ENCODE measurements at places on chromosomes 5 and 9.

- no peak for ATAC-seq
Measured at GRCh38 chr9:106820866-106821265, 42.1 kb upstream of the ZNF462 start.

- ATAC-seq: no peak
Measured at GRCh38 chr5:101677961-101678360, 618.1 kb downstream of the SLCO4C1 start.

DNA sequence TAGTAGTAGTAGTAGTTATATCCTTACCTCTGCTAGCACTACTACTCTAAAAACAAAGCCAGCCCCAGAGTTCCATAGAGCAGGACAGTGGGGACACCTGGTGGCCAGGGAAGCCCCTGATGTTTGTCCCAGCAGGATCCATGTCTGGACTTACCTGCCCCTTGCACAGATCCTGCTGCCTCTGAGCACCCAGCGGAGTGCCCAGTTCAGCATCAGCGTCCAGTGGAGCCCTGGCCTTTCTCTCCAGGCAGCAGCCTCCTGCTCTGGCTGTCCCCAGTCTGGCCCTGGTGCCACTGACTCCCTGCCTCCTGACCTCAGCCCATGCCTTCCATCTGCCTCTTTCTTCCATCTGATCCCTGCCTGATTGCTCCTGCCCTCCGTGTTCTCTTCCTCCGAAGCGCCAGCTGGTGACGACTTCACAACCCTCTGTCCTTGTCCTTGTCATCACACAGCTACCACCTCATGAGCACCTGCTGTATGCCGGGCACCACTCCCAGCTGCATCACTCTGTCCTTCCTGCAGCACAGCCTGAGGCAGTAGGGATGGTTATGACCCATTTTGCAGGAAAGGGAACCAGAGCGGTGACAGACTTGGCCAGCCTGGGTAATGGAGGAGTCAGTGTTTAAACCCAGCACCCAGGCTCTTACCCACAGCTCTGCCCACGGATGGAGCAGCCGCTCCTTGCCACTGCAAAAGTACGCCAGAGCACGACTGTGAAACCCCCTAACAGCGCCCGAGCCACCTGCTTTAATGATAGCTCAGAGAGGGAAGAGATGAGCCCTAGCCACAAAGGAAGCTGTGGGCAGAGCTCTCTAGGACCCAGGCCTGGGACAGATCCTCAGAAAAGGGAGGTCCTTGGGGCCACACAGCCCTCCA is 11.5 kb downstream of the SARDH start:
- peak; percentile 59 for ATAC-seq

- no peak for ATAC-seq
Measured at GRCh38 chr9:81894891-81895290, 33.3 kb upstream of the SPATA31D4 start.

- no peak for ATAC-seq
Measured at GRCh38 chr9:122015170-122015821, 77.8 kb downstream of the TTLL11 start.

DNA sequence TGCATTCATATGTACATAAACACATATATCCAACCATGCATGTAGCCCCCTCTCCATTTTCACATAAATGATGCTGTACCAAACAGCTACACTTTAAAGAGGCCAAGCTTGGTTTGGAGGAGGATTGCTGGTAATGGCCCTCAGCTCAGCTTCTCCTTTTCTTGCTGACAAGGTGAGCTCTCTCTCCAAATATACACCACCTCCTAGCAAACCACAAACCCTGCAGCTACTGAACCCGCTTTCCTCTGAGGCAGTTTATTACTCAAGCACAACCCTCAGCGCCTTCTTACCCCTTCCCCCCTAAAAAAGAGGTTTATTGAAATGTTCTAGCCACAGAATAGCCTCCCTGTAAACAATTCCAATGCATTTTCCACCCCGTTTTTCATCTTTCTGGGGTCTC is 54.0 kb downstream of the ALG2 start:
- no peak for ATAC-seq

DNA sequence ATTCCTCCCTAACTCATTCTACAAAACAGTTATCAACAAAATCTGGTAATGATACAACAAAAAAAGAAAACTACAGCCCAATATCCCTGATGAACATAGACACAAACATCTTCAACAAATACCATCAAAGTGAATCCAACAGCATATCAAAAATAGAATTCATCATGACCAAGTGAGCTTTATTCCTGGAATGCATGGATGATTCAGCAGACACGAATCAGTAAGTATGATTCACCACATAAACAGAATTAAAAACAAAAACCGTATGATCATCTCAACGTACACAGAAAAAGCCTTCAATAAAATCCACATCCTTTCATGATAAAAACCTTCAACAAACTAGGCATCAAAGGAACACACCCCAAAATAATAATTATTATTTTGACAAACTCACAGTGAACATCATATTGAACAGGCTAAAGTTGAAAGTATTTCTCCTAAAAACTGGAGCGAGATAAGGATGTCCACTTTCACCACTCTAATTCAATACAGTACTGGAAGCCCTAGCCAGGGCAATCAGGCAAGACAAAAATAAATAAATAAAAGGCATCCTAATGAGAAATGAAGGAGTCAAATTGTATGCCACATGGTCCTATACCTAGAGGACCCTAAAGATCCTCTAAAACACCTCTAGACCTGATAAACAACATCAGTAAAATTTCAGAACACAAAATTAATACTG is 305.1 kb upstream of the RGMB start:
- no peak for ATAC-seq

DNA sequence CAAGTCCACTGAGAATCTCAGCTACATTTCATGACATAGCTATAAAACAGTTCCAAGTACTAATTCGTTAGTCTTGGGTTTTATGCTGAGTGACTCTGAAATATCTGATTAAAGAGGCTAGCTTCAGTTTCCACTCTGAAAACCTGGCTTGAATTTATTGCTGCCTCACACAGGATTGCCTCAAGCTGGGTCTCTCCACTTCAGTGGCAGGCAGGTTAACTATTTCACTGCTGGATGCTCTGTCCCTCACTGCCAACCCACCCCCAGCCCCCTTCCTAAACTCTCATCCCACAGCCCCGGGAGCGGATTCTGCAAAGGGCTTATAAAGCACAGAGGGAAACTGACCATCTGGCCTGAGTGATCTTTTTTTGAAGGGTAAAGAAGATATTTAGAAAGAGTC is 318.3 kb downstream of the MLLT3 start:
- ATAC-seq: no peak

GRCh38 chr9:34332076-34332964 is 3.0 kb downstream of the NUDT2 start:
- no peak for ATAC-seq

DNA sequence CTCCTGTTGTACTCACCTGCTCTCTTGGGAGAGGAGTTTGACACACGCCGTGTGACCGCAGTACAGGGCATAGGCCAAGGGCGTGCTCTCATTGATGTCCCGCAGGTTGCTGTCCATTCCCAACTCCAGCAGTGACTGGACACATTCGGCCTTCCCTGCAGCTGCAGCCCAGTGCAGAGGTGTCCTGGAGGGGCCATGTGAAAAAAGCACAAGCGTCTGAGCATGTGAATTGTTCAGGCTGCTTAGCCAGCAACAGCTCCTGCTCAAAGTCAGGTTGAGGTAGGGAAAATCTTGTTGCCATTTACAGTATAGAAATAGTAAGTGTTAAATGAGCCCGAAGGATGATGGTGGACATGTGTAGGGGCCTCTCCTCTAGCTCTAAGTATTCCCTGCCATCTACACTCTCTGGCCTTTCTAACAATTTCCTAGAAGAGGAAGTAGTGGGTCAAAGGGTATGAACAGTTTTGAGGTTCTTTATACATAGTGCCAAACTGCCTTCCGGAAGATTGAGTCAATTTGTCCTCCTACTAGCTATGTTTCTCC is 116.5 kb downstream of the ANKRD55 start:
- no peak for ATAC-seq

- ATAC-seq: no peak
Measured at GRCh38 chr9:129221979-129222635, 44.0 kb upstream of the IER5L start.

GRCh38 chr9:12658531-12659209 is 34.5 kb upstream of the TYRP1 start:
- ATAC-seq: no peak

- ATAC-seq: peak; percentile 78
Measured at GRCh38 chr5:79621056-79621455, 8.8 kb downstream of the TENT2 start.

DNA sequence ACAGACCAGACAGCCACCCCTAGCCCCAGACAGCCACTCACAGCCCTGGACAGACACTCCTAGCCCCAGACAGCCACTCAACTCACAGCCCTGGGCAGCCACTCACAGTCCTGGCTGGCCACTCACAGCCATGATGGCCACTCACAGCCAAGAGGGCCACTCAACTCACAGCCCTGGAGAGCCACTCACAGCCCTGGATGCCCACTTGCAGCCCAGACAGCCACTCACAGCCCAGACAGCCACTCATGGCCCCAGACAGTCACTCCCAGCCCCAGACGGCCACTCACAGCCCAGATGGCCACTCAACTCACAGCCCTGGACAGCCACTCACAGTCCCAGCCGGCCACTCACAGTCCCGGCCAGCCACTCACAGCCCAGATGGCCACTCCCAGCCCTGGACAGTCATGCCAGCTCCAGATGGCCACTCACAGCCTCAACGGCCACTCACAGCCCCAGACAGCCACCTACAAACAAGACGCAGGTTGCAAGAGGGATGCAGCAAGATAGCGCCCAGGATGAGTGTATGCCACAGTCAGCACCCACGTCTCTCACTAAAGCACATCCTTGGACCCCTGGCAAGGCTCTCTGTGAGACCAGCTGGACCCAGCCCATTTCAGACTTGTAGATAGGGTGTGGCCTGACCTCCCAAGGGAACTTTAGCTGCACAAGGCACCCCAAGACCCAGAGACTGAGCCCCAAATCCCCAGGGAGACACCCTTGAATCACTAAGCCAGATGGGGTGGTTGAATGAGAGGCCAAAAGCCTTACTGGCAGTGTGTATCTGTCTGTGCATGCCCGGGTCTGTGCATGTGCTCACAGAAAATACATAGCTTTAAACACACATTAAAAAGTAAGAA is 22.4 kb downstream of the ZDHHC11B start:
- ATAC-seq: no peak

- no peak for ATAC-seq
Measured at GRCh38 chr5:68196876-68197275, 18.7 kb upstream of the PIK3R1 start.

- no peak for ATAC-seq
Measured at GRCh38 chr5:97043511-97043910, 98.9 kb downstream of the LIX1 start.

DNA sequence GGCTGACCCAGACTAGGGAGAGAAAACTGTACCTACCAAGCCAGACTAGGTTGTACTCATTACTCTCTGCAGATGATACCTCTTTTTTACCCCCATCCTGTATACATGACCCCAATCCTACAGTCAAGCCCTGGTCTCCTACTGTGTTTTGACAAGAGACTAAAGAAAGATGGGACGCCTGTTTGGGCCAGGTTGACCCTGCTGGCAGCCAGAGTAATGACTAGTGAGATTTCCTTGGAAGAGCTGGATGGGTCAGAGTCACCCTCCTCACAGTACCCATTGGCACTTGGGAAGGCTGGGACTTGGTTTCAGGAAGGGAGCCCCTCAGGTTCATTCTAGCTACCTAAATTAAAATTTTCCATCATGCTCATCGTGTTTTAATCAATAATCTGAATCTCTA is 89.7 kb upstream of the NR4A3 start:
- ATAC-seq: no peak

GRCh38 chr9:94301583-94301982 is 26.9 kb downstream of the NUTM2F start:
- ATAC-seq: no peak

GRCh38 chr5:154779105-154779504 is 23.9 kb downstream of the LARP1 start:
- no peak for ATAC-seq

DNA sequence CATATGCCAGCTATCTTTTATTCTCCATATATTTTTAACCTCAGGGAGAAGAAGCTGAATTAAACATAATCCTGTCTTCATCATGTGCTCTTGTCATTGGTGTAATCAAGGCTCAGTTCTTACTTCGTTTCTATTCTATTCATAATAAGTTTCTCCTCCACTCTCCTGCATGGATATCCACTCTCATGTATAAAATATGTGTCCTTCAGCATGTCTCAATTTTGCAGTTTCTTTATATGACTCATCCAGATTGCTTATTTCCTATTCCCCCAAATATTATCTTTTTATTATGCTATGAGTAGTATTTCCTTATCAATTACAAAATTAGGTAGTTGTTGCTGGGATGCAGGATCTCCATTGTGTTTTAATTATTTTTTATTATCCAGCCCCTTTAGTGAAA is 643.7 kb upstream of the ACO1 start:
- ATAC-seq: no peak

DNA sequence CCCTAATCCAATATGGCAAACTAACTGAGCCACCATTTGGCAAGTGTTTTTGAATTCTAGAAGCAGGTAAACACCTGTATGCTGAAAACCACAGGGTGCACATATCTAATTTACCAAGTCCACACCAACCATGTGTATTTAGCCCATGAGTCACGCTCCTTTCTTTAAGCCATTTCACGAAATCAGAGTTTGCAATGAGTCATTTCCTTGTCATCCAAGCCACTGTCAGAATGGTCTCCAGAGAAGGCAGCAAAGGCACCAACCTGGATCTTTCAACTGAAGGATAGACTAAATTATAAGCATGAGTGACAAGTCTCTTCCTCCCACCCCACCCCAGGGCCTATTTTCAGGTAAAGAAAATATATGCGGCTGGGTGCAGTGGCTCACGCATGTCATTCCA is 110.0 kb downstream of the PAX5 start:
- ATAC-seq: peak; percentile 86

- ATAC-seq: peak; percentile 31
Measured at GRCh38 chr5:134536876-134537275, 11.4 kb downstream of the JADE2 start.

- ATAC-seq: no peak
Measured at GRCh38 chr9:128335161-128335560, 5.2 kb upstream of the SLC27A4 start.

GRCh38 chr9:79581794-79582193 is 10.0 kb downstream of the TLE4 start:
- ATAC-seq: peak; percentile 58

GRCh38 chr5:171395042-171395441 is 7.4 kb downstream of the NPM1 start:
- ATAC-seq: no peak

All from activated T-helper 17 cell treated with anti-CD3 and anti-CD28 coated beads, Interleukin-2, amount 50 U/mL, for 72 hours (primary cell).